ENCODE measurements at places on chromosomes 2 and 18.

DNA sequence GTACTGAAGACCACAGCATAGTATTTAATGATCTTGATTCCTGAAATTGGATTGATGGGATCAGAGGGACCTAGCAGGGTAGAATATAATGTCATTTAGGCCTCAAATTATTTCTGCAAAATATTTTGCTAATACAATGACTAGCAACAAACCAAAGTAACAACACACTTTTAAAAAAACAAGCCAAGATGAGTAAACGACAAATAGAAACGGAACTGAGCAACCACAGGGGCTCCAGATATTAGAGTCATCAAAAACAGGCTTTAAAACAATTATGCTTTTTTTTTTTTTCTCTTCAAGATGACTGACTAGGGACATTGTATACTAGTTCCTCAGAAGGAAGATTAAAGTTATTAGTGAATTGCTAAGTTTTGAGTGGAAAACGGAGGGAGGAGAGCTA is 447.1 kb upstream of the MMADHC start:
- no peak for DNase-seq

GRCh38 chr2:184419744-184420143 is 178.6 kb upstream of the ZNF804A start:
- no peak for DNase-seq

- DNase-seq = no peak
These were observed 58.1 kb upstream of the GPC1 start for GRCh38 chr2:240377366-240377765.

GRCh38 chr18:78517973-78518372 is 461.6 kb upstream of the SALL3 start:
- DNase-seq = no peak

DNA sequence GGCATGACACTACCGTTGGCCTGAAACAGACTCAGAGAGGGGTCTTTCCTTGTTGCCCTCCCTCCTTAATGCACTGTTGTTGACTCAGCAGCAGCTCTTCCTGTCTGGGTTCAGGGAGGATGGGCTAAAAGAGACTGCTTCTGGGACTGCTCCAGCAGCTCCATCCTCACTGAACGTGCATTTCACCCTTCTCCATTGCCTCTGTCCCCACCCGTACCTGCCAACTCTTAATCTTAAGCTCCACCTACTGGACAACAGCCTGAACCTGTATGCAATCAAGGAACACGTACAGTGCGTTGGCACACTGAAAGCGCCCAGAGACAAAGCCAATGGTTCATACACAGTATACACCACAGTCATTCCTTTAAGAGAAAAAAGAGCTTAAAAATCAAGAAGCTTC is 230.8 kb upstream of the RAB6C start:
- no peak for DNase-seq

DNA sequence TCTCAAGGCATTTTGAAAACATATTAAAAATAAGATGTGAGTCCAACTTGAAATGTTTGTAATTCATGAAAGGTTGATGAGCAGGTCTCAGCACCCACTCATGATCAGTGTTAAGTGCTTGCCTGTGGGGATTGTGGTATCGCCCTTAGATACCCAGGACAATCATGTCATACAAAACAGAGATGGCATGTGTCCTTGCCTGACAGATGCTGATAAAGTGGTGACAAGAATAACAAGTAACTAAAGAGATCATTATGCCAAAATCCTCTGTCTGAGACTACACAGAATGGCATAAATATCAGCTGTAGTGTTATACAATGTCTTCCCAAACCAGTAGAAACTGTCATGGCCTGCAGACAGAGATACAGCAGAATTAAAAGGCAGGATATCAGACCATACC is 930.3 kb downstream of the SUCLG1 start:
- no peak for DNase-seq

GRCh38 chr2:188979187-188980114 is 5.3 kb downstream of the COL3A1 start:
- DNase-seq = no peak

GRCh38 chr2:101912545-101912944 is 79.2 kb upstream of the IL1R2 start:
- no peak for DNase-seq

DNA sequence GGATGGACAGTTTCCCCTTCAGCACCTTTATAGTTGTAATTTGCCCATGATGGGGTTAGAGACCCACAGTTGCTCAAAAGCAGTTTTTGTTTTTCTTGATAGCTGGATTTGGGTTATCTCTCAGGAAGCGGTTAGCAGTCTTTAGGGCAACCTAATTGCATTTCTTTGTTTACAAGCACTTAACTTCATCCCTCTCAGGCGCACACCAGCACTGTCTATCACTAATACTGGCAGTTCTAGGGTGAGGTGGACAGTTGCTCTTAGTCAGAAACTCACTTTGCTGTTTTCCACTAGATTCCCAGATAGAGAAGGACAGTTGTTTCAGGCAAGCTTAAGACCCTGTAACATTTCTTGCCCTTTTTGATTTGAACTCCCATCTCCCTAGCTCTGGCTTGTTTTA is 146.0 kb downstream of the AGAP1 start:
- no peak for DNase-seq

DNA sequence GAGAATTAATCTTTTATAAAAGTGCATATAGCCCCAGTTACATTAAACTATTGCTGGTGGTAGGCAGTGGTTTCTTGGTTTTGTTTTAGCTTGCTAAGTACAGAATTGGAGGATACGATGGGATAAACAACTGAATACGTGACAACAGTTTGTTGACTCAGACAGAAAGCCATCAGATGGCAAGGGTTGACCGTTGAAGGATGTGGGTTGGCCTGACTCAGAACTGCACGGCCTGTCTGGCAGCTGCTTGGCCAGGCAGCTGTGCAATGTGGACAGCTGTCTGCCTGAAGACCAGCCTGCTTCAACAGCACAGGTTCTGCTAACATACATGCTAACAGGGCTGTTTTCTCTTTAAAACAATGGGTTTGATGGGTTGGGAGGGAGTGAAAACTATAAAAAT is 46.6 kb downstream of the PRKRA start:
- DNase-seq = no peak

DNA sequence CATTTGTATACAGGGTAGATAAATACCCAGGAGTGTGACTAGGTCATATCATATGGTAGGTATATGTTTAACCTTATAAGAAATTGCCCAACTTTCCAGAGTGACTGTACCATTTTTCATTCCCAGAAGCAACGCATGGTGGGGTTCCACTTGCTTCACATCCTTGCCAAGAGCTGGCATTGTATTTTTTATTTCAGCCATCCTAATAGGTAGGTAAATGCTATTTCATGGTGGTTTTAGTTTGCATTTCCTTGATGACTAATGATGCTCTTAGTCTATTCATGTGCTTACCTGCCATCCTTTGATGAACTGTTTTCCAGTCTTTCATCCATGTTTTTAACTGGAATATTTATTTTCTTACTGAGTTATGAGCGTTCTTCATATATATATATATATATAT is 51.9 kb downstream of the MAP4K3 start:
- no peak for DNase-seq

DNA sequence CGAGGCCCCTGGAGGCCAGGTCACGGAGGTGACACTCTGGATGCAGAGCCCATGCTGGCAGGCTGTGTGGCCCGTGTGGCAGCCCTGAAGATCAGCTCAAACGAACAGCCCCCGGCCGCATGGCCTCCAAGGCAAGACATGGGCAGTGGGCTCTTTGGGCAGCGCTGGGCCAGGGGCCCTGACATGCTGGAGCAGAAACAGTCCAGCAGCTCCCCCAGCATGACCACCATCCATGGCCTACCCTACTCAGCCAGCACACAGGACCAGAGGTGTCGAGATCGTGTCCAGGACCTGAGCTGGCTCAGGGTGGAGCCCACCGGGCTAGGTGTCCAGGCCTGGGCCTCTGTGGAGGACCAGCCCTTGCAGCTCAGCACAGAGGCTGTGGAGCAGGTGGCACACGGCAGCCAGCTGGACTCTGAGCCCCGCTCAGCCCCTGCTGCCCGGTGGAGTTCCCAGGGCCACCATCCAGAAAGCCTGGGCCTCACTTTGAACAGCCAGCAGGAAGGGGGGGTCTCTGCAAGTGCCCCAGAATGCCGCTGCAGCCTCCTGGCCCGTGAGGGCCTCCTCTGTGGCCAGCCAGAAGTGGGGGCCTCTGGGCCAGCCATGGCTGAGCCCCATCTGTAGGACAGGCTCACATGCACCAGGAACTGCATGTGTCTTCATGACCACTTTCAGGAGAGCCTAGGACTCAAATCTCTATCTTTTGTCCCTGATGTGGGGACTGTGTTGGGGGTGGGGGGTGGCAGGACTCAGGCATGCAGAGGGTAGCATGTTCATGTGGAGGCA is 8.9 kb downstream of the AMER3 start:
- no peak for DNase-seq

GRCh38 chr2:24159708-24160107 is 15.1 kb upstream of the FAM228A start:
- no peak for DNase-seq

DNA sequence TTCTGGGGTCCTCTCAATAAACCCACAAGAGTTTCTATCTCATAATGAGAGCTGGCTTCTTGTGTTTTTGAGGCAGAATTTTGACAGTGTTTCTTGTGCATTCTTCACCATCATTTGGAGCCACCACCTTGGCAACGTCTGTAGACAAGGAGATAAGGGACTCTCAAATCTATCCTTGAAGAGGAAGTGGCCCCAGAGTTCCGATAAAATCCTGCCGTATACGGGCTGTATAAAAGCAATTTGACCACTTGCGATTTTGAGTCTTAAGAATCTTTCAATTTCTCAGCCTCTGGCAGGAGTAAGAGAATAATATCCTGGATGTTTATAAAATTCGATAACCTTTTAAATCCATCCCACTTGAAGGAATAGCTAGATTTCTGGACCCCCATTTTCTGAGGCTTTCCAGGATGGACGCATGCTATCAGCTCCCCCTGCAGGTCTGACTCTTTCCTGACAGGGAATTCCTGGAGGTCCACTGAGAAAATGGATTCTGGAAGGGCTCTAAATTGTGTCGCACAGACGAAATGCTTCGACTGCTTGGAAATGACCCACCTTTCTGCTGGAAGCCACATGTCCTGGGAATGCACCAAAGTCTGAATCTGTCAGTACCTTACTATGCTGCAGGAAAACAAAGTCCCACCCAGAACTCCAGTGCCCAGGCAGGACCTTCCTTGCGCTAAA is 54.1 kb downstream of the E2F6 start:
- DNase-seq = no peak

DNA sequence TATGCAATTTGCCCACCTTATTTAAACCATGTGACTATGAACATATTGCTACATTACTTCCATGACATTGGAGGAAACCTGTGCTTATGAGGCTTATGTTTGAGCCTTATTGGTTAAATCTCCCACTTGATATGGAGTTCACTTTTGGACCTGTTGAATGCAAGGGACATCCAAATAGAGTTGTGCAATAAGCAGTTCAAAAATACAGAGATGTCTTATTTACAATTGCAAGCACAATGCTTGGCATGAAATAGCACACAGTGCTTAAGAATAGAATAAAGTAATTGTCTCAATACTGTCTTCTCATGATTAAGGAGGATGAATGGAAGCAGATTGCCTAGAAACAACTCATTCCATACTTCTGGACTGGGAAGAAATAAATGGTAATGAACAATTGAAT is 793.5 kb downstream of the METTL4 start:
- DNase-seq = no peak

- DNase-seq = no peak
These were observed 501.8 kb upstream of the HS6ST1 start for GRCh38 chr2:128820452-128820851.

DNA sequence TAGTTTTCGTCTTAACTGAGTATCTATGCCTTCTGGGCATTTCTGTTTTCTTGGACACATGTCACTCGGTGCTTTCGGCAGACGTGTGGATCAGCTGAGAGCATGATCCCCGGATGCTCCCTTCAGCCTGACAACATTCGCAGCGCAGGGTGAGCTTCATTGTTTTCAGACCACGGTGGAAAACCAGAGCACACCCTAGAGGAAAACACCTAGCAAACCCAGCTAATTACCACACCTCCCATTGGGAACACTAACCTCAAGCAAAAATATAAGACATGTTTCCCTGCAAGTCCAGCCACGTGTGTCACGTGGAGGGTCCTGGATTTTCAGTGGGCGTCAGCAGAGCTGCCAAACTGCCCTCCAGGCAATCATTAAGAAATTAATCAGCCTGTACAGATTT is 31.0 kb downstream of the ANKRD29 start:
- DNase-seq = no peak

DNA sequence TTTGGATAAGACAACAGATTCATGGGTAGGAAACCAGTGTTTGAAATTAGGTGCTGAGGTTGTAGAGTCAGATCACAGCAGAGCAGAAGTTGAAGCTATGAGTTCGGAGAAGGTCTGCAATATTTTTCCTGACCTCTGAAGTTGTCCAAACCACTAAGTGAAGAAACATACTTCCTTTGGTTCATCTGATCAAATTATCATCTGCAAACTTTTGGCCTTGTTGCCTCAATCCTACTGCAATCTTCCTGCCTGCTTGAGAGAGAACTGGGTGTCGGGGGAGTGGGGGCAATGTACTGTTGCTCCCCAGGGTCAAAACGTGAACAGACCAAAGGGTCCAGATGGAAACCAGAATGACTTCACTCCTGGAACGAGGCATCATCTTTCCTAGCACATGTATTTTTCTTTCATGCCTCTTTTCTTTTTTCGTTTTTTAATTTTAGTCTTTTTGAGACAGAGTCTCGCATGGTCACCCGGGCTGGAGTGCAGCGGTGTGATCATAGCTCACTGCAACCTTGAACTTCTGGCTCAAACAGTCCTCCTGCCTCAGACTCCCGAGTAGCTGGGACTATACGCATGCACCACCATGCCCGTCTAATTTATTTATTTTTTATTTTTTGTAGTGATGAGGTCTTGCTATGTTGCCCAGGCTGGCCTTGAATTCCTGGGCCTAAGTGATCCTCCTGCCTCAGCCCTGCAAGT is 42.7 kb downstream of the RAB31 start:
- DNase-seq = no peak

DNA sequence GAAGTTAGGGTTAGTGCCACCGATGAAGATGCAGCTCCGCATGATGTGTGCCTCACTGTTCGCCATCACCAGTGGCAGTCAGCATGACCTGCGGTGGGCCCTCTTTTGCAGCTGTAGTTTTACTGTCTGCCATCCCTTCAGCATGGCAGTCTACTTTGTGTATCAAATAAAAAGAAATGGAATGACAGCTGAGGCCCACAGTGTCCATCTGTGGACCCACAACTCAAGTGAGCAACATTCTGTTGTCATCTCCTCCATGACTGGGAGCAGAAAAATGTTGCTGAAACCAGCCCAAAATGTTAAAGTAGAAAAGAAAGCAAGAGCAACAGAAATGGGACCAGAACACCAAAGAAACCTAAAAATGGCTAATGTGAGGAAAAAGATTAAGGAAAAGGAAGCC is 128.7 kb downstream of the MEP1B start:
- DNase-seq = no peak

GRCh38 chr2:201643216-201643890 is at the start of gene TMEM237:
TSS of gene TMEM237 (minus strand) at chr2:201643503. CDS start at chr2:201643400, 103 bp downstream.
- DNase-seq = peak; percentile 11

- DNase-seq = no peak
These were observed 7.0 kb downstream of the TTC39C start for GRCh38 chr18:24021505-24021904.

DNA sequence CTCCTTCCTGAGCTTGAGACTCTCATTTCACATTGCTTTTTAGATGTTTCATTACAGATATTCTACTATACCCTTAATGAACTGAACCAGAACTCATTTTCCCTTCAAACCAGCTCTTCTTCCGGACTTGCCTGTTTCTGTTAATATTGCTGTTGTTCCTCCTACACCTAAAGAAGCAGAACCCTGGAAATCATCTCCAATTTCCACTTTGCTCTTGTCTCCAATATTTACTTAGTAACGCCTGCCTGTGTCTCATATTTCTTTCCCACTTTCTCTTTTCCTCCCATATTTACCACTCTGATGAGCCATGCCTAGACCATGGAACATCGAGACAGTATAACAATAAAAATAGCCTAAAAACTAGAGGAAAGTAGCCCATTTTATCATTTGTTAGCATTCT is 17.9 kb upstream of the GMCL1 start:
- no peak for DNase-seq
